ENCODE measurements at places on chromosomes 3 and 15.

GRCh38 chr3:79161941-79162340 is 605.9 kb downstream of the ROBO1 start:
- DNase-seq: no peak

DNA sequence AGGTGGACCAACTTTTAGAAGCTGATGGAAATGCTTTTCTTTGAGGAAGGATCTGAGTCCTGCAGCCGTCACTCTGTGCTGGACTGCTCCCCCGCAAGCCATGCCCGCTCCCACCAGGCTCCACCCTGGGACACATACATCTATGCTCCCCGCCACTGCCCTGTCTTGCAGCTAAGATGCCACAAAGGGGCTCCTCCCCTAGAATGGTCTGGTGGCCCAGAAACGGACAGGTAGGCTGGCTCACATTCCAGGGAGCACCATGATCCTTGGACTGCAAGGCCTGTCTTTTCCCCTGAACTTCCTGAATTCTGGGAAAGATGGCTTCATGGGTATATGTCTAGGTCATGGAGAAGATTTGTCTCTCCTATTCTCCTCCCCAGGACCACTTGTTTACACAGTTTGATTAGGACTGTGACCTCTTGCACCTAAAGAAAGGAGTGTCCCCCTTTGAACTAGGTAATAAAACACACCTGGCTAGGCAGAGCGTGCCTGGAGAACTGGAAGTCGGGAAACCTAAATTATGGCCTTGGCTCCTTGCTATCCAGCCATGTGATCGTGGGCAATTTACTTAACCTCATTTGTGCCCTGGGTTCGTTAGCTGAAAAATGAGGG is 220.9 kb upstream of the BHLHE40 start:
- DNase-seq: no peak

DNA sequence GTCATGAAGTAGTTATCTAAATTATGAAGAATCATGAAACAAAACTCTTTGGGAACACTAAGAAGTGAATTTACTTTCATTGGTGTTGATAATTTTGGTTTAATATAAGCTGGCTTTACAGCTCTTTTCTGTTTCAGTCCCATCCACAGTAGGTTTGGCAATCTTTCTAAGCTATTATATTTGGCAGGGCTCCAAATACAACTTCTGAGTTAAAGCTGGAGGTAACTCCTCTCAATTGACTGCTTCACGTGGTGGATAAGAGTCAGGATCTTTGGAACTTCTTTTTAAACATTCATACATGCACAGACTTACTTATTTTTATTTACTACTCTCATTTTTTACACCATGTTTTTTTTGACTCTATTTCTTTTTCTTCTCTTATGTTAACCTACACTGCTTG is 106.5 kb upstream of the EPHA3 start:
- DNase-seq: no peak

- no peak for DNase-seq
Measured at GRCh38 chr3:52006017-52006819, 10.5 kb upstream of the RPL29 start.

DNA sequence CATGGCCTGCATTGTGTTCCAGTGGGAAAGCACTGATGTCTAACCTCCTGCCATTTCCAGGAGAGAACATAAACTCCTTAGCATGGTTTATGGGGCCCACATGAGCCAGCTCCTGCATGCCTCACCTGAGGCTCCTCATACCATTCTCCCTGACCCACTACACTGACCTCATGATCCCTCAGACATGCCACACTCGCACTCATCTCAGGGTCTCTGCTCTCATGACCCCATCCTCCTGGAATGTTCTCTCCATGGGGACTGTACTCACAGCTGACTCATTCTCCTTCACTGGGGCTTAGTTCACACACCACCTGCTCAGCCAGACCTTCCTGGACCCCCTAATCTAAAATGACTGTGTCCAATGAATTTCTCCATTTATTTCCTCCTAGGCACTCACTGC is 4.0 kb upstream of the LMCD1 start:
- DNase-seq: no peak

DNA sequence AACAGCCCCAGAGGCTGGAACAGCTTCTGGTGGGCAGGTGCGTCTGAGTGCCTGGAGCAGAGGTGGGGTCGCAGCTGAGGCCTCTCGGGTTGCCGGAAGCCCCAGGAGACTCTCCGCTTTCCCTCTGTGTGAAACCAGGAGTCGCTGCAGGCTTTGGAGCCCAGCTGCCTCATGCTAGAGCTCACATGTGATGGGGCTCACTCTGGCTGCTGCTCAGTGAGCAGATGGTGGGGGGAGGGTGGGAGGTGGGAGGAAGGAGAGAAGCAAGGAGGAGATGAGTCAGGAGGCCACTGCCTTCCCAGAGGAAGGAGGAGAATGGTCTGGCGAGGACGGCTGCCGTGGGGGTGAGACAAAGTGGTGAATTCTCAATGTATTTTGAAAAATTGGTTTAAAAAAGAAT is 290.1 kb upstream of the CHRNA7 start:
- DNase-seq: no peak

DNA sequence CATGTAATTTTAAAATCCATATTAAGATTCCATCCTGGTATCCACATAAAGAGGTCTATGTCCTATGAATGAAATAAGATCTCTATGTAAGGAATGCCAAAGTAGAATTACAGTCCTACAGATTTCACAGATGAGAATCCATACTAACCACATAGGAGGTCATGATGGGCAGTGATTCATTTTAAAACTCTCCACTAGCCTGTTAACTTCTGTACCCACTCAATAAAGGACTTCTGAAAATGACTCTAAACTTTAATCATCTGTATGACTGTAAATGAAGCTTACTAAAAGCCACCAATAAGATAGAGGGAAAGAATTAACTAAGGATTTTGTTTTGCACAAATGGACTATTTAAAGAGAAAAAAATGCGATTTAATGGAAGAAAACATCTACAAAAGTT is 28.7 kb downstream of the MORC1 start:
- no peak for DNase-seq

DNA sequence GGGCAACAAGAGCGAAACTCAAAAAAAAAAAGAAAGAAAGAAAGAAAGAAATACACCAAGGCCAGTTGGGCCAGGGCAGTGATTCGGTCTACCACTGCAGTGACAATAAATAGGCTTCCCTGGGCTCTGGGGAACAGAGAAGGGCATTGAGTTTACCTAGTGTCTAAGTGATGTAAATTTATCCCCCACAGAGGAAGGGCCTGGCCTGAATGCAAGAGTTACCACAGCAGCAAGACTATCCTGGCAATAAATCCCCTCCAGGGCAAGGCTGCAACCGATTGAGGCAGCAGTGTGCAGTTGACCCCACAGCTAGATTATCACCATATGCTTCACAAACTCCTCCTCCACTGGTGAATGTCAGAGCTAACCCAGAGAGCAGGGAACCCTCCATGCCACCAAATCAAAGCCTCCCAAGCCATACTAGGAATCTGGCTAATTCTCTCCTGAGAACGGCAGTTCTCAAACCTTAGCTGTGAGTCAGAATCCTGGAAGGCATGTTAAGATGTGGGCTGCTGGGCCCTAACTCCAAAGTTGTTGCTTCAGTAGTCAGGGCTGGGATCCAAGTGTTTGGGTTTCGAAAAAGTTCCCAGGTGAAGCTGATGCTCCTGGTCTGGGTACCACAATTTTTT is 64.3 kb upstream of the GATM start:
- DNase-seq: no peak

GRCh38 chr3:53489386-53489785 is 5.0 kb upstream of the CACNA1D start:
- no peak for DNase-seq

- no peak for DNase-seq
Measured at GRCh38 chr3:54481606-54482365, 359.4 kb downstream of the CACNA2D3 start.

DNA sequence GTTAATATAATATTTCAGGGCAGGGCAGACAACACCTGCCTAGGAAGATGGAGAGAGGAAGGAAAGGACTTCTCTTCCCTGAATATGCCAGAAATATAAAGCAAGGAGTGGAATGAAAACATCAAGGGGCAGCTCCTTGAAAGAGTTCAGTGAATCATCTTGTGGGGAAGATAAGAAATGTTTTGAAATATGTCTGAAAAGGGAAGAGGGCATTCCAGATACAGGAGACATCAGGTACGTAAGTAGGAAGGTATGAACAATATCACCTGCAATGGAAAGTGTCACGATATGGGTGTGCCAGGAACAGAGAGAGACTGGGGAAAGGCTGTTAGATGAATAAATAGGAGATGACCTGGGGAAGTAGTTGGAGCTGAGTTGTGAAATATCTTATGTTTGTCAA is 75.8 kb upstream of the WDR72 start:
- DNase-seq: no peak
